KBM-7 (cell line): ENCODE measurements at places on chromosomes 11 and 22.

DNA sequence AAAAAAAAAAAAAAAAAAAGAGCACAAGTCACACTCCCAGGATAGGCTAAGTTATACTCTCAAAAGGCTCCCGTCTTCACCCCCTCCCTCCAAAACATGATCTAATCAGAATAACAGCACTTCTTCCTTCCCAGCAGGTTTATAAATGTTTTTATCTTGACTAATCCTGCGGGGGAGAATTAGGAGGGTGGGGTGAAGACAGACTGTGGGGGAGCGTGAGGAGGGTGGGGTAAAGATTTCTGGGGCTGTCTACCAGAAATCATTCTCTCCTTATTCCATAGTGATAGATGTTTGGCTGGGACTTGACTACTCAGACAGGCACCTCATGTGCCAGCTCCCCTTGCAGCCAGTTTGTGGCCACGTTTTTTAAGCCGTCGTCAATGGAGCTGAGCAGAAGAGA lies 17.0 kb downstream of the KCNE3 start:
- DNase-seq = no peak

- no peak for DNase-seq
Observed at GRCh38 chr22:35305525-35306070, 5.9 kb downstream of the TOM1 start.

DNA sequence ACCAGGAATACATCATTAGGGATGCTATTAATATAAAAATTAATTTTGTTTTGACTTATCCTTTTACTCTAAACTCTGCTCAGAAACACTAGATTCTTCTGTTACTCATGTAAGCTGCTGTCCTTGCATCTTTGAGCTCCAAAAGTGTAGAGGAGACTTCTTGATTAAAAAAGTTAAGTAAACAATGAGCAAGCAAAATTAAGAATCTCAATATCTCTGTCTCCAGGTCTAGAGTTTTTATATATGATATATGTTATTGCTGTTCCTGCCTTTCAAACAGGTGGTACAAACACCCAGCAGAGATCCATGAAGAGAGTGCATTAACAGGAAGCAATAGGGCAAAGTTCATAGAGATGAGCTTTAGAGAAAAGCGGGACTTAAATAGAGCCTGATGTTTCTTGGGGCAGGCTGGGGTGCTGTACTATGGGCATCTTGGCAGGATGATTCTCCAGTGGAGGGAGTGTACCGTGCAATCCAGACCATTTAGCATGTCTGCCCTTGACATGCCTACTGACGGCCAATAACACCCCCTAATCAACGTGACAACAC lies 6.9 kb downstream of the MAPK1 start:
- no peak for DNase-seq

GRCh38 chr11:373716-374551 lies 4.6 kb downstream of the B4GALNT4 start:
- no peak for DNase-seq

DNA sequence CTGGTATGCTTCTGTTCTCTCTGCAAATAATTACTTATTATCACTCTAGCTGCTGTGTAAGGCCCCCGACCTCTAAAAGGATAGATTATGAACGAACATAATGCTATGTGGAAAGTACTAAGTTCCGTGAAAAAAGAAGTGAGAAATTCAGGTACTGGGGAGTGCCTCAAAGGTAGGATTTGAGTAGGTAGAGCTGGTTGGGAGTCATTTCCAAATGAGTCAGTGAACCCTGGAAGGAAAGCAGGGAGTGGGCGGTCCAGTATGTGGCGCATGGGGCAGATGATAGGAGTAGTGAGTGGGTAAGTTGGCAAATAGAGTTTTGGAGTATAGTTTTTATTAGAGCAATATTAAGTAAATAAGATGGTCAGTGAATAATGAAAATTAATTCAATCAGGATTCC lies 2.4 kb downstream of the ZC3H12C start:
- no peak for DNase-seq

DNA sequence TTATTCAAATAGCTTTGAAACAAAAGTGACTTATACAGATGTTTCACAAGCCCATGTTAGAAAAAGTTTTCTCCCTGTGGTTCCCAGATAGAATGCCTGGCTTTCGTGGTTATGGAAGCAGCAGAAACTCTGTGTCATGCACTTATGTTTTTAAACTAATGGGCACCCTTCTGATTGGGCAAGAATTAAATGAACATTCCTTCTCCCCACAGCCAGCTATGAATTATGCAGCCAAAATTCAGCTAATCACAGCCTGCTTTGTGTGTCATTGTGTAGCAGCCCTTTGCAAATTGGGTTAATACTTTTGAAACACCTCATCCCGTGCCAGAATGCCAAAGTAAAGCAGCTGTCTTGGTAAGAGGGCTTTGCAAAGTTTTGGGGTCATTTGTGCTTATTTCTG lies 46.9 kb downstream of the PANX1 start:
- no peak for DNase-seq

- no peak for DNase-seq
Observed at GRCh38 chr22:50530580-50530876, 716 bp upstream of the TYMP start.

- DNase-seq = no peak
Observed at GRCh38 chr11:96147186-96147585, 195.8 kb downstream of the MAML2 start.

DNA sequence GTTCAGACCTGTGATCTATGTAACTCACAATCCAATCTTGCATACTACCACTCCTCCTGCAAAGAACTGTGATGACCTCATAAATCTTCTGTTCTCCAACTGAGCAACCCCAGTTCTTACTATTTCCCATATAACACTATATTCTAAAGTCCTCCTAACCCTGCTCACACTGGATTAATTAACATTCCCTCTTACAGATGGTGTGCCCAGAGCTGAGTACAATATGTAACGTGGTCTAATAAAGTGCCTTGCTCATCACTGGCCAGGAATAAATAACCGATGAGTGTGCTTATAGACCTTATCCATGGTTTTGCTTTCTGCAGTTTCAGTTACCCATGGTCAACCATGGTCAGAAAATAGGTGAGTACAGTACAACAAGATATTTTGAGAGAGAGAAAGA lies 28.6 kb downstream of the PRCP start:
- DNase-seq = no peak

DNA sequence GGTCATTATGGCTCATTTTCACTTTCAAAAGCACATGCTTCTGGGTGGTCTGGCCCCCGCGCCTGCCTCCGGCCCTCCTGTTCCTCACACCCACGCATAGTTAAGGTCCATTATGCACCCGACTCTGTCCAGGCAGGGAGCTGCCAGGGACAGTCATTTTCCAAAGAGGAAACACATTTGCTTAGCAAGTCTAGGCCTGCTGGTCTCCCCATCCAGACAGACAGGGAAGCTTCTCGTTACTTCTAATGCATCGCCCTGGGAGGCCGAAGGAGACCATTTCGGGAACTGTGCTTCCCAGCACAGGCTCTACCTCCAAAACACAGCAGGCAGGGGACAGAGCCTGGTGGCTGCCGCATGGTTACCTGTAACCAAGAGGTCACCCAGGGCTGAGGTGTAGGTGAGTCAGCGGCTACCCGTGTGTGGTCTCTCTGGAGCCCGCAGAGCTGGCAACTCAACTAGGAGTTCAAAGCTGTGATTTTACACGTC lies 87.1 kb upstream of the SHANK2 start:
- no peak for DNase-seq

DNA sequence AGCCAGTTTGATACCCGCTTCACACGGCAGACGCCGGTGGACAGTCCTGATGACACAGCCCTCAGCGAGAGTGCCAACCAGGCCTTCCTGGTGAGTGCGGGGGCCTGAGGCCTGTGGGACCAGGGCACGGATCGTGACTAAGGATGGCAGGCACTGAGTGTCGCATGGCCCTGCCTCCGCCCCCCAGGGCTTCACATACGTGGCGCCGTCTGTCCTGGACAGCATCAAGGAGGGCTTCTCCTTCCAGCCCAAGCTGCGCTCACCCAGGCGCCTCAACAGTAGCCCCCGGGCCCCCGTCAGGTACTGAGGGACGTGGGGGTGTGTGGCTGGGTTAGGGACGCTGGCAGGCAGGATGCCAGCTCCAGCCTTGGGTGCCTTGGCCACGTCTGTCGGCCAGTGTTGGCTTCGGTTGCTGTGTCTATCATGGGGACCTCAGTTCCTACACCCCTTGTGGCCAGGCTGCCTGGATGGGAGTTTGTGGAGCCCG lies 3.0 kb downstream of the PTPRCAP start:
- DNase-seq = no peak

GRCh38 chr11:11731311-11732083 lies 109.7 kb upstream of the GALNT18 start:
- no peak for DNase-seq

- peak; percentile 21 for DNase-seq
Observed at GRCh38 chr22:47129902-47130635, 367.6 kb downstream of the TBC1D22A start.

- no peak for DNase-seq
Observed at GRCh38 chr11:17294033-17294432, 17.5 kb downstream of the NUCB2 start.

DNA sequence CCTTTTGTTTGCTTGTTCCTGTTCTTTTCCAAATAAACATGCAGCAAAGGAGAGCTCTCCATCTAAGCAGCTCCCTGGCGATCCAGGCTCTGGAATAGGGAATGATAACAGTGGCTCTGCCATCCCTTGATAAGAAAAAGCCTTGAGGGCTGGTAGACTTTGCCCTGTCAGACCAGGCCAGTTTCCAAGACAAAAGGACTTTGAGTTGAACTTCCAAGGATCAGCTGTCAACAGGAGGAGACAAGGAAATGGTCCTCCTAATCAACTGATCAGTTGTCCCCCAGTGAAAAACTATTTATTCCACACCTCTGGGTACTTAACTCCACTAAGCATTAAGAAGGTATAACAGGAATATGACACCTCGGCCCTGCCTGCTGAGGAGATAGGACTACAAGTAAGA lies 127.8 kb downstream of the PARVA start:
- DNase-seq = no peak

GRCh38 chr11:31500560-31500959 lies 8.9 kb downstream of the IMMP1L start:
- no peak for DNase-seq

- DNase-seq = no peak
Observed at GRCh38 chr11:46625406-46625805, 8.1 kb downstream of the ATG13 start.

DNA sequence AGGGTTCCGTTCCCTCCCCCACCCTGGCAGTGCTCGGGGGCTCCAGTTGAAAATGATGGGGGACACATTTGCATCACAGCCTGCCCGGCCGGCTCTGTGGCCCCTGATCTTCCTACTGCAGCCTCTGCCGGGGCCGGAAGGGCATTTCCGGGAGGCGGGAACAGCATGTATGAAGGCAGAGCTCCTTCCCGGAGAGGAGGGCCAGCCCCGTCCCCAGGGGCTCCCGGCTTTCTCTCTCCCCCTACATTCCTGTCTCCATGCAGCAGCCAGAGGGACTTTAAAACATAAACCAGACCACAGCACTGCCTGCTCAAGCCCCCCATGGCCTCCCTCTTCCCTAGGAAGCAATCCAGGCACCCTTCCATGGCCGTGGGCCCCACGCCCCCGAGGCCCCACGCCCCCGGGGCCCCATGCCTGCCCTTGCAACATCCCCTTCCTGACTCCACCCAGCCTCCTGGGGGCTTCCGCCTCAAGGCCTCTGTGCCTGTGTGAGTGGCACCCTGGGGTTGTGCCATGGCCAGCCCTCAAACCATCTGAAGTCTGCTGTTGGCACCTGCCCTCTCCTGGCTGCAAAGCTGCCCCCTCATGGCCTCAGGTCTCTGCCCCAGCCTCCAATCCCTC lies 73.1 kb downstream of the CDKN1C start:
- DNase-seq = peak; percentile 46

GRCh38 chr22:42544686-42545085 lies 9.1 kb upstream of the SERHL2 start:
- DNase-seq = no peak

DNA sequence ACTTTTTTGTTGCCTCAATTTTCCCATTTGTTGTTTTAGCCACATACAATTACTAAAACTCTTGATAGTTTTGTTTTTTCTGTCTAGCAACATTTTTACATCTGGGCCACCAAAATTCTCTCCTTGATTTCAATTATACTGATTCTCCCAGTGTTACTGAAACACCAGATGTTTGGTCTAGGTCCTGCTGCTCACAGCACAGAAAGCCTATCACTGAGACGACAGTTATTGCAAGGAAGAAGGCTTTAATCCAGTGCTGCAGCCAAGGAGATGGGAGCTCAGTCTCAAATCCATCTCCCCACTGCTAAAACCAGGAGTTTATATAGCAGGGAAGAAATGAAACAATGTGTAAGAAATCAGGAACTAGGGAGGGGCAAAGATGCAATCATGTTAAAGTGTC lies 837.7 kb upstream of the CNTN5 start:
- no peak for DNase-seq

DNA sequence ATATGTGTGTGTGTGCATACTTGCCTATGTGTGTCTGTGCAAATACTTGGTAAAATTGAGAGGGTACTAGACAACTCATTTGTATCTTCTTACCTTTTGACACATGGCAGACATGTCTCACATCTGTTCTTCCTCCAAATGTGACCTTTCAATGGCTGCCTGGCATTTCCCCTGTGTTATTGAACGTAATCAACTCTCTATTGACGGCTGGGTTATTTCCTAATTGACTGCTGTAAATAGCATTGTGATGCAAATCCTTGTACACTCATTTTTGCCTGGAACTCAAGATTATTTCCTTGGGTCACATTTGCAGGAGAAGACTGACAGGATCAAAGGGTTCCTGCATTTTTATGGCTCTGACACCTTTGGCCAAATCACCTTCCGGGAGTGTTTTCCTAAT lies 37.4 kb downstream of the KCNQ1 start:
- no peak for DNase-seq

- no peak for DNase-seq
Observed at GRCh38 chr22:47329727-47330650, 567.5 kb downstream of the TBC1D22A start.

- DNase-seq = no peak
Observed at GRCh38 chr22:40443732-40444131, 73.3 kb downstream of the SGSM3 start.

- peak; percentile 94 for DNase-seq
Observed at GRCh38 chr11:102341844-102342318, 5.1 kb upstream of the BIRC2 start.

DNA sequence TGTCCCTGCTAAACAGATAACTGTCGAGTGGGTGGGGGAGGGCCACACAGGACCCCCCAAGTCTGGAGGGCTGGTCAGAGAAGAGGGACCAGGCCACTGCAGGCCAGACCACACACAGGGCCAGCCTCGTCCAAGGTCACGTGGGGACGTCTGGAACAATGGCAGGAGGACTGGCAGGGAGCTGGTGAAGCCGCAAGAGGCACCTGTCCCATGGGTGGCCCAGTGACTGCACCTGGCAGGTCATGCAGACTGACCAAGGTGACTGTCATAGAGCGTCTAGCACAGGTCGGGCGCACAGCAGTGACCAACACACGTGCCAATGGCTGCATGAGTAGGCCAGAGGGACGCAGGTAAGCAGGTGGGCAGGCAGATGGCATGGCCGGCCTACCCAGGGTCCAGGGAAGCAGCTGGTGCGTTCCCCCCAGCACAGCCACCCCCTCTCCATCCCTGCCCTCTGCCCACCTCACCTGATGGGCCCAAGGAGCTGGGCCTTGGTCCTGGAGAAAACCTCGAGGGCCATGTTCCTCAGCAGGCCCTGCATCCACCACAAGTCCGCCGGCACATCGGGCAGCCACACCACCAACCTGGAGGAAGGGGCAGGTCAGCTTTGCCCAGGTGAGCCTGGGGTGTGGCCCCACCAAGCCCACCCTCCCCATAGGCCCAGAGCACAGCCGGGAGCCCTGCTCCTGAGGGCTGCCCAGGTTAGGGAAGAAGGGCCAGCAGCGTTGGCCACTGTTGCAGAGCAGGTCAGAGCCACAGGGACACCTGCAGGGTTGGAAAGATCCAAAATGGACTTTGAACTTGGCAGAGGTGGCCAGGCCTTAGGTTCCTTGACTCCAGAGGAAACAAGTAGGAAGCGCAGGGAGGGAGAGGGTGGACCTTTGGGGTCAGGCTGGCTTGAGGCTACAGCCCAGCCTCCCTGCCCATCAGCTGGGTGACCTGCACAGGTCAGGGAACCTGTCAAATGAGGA lies 10.4 kb downstream of the PNPLA5 start:
- no peak for DNase-seq
